ENCODE measurements at places on chromosomes 3 and 15.

GRCh38 chr3:188365988-188366698 lies 212.2 kb downstream of the LPP start:
- no peak for DNase-seq

- DNase-seq: no peak
These were observed 7.6 kb downstream of the CX3CR1 start for GRCh38 chr3:39272191-39272590.

GRCh38 chr3:106068795-106069194 lies 200.0 kb upstream of the CBLB start:
- DNase-seq: no peak

DNA sequence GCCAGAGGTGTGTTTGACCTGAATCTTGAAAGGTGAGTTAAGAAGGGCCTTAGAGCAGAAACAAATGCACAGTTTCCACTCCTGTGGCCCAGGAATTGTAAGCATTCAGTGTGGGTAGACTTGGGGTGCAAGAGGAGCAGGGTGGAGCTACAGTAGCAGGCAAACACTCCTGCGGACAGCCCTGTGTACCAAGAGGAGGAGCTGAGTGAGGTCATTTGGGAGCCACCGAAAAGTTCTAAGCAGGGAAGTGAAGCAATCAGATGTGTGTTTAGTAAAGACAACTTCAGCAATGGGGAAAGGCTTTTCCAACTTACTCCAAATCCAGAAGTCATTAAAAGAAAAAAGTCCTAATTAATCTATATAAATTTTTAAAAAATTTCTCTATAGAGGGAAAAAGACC lies 99.3 kb downstream of the ARHGEF26 start:
- DNase-seq: no peak

GRCh38 chr3:188906236-188906635 lies 265.5 kb upstream of the TPRG1 start:
- DNase-seq: no peak

Data from left kidney (tissue), 8 donors.